ENCODE measurements at places on chromosomes 5 and 9. TPM values are rescaled to one million over a fixed set of nuclear protein-coding genes. Genes with fewer than 3 reads are reported as not detected.

Gene PCSK1
- 0.13 TPM for total RNA-seq

Gene PALM2AKAP2
- 11.9 TPM for total RNA-seq

Gene C5orf58
- not detected for total RNA-seq

Gene LCN1
- not detected for total RNA-seq

Gene GABRA1
- not detected for total RNA-seq

Gene TCF7
- total RNA-seq = 3.2 TPM

Gene NTRK2
- not detected for total RNA-seq

Gene ROPN1L
- 0.39 TPM for total RNA-seq

Gene ACOT12
- total RNA-seq = not detected

Gene LEAP2
- total RNA-seq = 0.32 TPM

Gene SDHA
- 108 TPM for total RNA-seq

Gene NIPAL4
- not detected for total RNA-seq

Gene CCL28
- 0.65 TPM for total RNA-seq

Gene IFNA7
- not detected for total RNA-seq

Gene RMRP
- 5,375 TPM for total RNA-seq

Gene CER1
- total RNA-seq = not detected

Gene RPL7A
- total RNA-seq = 3,220 TPM

Gene MEF2C
- total RNA-seq = 4.5 TPM

Gene PCDHB9
- 0.08 TPM for total RNA-seq

Gene ROR2
- 79.0 TPM for total RNA-seq

Gene SVEP1
- total RNA-seq = 14.1 TPM

Gene TMEM215
- not detected for total RNA-seq

Gene GRXCR2
- total RNA-seq = not detected

Gene MTX3
- 13.3 TPM for total RNA-seq

Gene CLIC3
- total RNA-seq = 3.1 TPM

Gene CDX1
- total RNA-seq = not detected

Gene PCDHB10
- total RNA-seq = 0.13 TPM

Gene PCDHA9
- total RNA-seq = not detected

Gene PRLR
- total RNA-seq = 0.16 TPM
